ENCODE measurements at places on chromosomes 5 and 9.

- peak; percentile 17 for DNase-seq
These were observed 32.8 kb downstream of the PCDH1 start for GRCh38 chr5:141845371-141845851.

- no peak for DNase-seq
These were observed 179.0 kb upstream of the PPP1R26 start for GRCh38 chr9:135300346-135301141.

DNA sequence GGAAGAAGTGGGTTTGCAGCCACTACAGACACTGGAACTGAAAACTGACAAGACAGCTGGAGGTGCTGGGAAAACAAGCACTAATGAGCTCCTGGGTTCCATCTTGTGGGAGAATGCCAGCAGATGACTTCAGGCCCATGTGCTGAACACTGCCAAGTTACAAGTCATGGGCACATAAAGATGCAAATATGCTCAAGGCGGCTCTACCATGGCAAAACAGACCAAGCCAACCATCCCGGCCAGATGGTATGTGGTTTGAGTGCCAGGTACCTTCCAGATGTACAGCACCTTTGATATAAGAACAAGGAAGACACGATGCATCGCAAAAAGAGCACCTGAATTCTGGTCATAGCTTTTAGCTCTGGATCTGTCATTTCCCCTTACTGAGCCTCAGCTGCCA is 19.9 kb downstream of the TNFSF8 start:
- no peak for DNase-seq

DNA sequence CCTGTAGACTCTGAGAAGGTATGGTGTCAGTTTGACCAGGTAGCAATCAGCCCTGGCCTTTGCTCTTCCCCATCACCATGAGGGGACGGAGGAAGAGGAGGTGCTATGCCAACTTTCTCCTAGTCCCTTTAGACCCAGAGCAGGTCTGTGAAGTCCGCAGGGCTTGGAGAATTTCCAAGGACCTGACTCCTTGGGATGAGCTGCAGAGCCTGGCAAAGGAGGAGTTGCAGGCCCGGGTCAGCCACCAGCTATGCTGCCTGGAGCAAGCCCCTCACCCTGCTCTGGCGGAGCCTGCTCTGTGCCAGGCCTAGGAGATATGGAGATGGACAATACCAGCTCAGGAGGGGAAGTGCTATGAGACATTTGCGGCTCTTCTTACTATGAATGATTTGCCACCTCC is 188.3 kb downstream of the CDK5RAP2 start:
- no peak for DNase-seq

DNA sequence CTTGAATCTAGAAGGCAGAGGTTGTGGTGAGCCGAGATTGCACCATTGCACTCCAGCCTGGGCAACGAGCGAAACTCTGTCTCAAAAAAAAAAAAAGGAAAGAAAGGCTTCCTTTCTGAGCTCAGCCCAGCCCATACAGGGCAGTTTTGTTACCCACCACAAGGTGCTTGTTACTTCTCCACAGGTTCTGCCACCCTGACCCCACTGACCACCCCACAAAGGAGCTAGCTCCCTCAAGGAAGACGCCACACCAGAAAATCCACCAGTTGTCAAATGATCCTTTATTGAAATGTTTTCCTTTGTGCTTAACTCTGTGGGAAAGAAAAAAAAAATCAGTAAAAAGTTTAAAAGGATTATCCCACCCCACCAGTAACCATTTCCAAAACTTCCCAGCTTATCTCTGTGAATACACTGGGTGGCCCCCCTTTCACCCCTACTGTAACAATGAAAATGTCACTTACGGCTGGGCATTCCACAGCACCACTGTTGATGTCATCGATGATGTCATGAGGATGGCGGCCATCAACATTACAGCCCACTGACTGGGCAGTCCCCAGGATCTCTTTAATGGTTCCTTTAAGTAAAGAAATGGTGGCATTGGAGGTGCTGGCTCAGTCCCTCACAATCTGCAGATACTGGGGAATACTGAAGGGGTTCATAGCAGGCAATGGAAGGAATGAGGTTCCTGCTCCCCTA is 3.6 kb downstream of the RPL12 start:
- DNase-seq: no peak

- no peak for DNase-seq
These were observed 19.9 kb downstream of the CDKN2A start for GRCh38 chr9:21974343-21974721.

DNA sequence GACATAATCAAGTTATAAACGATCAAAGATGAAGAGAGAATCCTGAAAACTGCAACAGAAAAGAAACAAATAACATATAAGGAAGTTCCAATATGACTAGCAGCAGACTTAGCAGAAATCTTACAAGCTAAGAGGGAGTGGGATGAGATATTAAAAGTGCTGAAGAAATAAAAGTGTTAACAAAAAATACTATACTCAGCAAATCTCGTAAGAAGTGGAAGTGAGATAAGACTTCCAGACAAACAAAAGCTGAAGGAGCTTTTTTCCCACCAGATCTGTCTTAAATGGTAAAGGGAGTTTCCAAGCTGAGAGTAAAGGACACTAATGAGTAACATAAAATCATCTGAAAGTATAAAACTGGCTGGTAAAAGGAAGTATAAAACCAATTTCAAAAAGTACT is 2036.0 kb upstream of the C9orf72 start:
- DNase-seq: no peak

DNA sequence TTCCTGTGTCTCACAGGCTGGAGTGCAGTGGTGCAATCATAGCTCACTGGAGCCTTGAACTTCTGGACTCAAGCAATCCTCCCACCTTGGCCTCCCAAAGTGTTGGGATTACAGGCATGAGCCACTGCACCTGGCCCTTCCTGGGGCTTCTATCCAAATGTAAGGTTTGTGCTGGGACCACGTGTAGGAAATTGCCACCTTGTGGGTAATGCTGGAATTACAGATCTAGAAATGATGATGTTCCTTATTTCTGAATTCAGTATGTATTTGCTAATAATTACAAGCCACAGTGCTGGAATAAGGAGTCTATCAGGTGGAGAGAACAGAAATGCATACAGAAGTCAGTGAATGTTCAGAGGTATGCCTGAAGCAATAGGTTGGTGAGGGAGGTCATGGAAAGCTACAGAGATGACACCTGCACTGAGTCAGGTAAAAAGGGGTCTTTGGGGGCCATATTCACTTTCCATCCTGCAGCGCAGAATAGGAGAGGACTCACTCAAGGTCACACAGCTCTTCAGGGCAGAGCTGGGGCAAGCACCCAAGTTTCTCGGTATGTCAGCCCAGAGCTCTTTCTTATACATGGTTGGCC is 8.8 kb upstream of the IGFBPL1 start:
- DNase-seq: peak; percentile 40

DNA sequence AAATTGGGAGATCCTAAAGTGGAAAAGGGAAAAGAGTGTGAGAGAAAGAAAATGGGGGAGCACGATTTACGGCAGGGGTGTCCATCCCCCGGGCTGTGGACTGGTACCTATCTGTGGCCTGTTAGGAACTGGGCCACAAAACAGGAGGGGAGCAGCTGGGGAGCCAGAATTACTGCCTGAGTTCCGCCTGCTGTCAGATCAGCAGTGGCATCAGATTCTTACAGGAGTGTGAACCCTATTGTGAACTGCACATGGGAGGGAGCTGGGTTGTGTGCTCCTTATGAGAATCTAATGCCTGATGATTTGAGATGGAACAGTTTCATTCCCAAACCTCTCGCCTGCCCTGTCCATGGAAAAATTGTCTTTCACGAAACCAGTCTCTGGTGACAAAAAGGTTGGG is 108.3 kb upstream of the ADAMTSL1 start:
- no peak for DNase-seq

DNA sequence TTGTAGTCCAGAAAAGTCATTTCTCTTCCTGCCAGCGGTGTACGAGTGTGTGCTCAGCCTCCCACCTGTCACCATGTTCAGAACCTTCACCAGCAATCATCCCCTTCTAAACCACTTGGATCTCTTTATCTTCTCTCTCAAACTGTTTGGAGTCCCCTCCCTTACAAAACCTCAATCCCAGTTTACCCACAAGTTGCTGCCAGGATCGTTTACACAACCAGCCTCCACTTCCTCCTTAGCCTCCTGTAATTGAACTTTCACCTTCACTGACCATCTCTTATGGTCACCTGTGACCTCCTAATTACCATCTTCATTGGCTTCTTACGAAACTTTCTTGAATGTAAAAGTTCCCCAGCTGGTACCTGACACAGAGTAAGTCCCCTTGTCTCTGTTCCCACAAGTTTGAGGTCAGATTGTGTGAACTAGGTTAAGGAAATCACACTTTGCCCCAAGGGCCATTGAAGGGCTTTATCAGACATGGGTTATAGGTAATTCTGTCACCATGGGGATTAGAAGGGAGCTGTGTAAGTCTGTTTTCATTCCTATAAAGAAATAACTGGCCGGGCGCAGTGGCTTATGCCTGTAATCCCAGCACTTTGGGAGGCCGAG is 20.0 kb downstream of the RNF44 start:
- DNase-seq: no peak

DNA sequence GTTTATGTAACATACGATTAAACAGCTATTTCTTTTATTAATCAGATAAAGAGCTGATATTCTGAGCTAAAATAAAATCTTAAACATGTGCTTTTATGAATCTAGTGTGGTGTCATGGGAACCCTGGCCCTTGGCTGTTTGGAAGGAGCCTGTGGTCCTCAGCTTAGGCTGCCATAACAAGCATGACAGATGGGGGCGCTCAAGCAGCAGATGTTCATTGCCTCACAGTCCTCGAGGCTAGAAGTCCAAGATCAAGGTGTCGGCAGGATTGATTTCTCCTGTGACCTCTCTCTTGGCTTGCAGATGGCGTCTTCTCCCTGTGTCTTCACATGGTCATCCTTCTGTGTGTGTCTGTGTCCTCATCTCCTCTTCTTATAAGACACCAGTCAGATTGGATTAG is 448.2 kb downstream of the GADD45G start:
- DNase-seq: no peak

DNA sequence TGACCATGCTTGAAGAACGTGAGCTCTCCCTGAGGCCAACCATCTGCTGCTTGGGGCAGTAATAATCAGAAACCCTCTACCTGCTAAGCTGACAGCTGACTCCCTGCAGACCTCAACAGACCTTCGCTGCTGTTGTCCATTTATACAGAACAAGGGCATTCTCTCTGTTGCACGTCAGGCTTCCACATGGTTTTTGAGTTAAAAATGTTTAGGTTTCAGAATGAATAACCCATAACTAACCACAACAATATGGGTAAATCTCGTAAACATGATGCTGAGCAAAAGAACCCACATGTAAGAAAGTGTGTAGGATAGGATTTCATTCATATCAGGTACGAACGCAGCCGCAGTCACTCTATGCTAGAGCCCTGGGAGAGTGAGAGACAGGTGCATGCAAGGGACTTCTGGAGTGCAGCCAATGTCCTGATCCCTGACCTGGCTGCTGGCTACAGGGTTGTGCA is 348.5 kb downstream of the MED10 start:
- no peak for DNase-seq

GRCh38 chr5:17413691-17414090 is 84.3 kb upstream of the TAF11L2 start:
- no peak for DNase-seq

GRCh38 chr9:137315581-137316011 is 13.5 kb upstream of the NRARP start:
- DNase-seq: no peak

- DNase-seq: no peak
These were observed 4.6 kb upstream of the ERCC6L2 start for GRCh38 chr9:95870906-95871305.

DNA sequence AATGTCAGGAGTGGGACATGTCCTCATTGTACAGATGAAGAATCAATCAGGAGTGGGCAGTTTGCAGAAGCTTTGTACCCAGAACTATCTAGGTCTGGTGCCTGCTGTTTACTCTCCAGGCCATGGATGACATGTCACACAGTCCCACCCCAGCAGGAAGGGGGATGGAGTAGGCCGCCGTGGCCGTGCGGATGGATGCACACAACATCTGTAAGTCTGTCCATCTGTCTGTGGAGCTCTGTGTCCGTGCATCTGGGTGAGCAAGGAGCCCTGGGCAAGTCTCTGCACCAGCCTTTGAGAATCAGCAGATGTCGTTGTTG is 311.5 kb upstream of the IRX4 start:
- DNase-seq: no peak

DNA sequence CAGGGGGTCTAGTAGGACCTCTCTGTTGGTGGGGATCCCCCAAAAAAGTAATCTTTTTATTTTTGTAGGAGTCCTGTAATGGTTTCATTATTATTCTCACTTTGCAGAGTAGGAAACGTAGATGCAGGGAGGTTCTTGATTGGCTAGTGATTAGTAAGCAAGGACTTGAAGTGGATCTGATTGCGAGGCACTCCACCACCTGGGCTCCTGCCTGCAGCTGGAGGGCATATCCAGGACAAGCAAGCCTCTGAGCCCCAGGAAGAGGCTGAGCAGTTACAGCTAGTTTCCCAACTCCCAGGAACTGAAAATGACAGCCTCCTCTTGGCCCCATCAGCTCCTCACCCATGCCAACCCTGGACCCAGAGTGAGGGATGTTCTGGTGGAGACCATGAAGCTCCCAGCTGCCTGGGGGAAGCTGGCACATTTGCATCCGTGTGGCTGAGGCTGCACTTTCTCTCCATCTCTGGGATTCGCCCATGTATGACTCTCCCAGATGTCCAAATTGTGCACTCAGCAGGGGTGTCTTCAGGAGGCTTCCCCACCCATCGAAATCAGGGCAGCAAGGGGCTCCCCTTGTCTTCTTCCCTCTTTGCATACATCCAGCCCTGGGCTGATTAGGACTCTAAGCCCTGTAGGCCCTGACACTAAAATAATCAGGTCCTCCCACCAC is 10.2 kb downstream of the KCNIP1 start:
- no peak for DNase-seq

- DNase-seq: no peak
These were observed 192.3 kb downstream of the DEPDC1B start for GRCh38 chr5:60507687-60508086.

- DNase-seq: no peak
These were observed 17.7 kb downstream of the RFX3 start for GRCh38 chr9:3508078-3508431.

- DNase-seq: no peak
These were observed 352.9 kb downstream of the DNAH5 start for GRCh38 chr5:13591621-13592020.

- no peak for DNase-seq
These were observed 10.3 kb downstream of the TCERG1 start for GRCh38 chr5:146457431-146457830.

DNA sequence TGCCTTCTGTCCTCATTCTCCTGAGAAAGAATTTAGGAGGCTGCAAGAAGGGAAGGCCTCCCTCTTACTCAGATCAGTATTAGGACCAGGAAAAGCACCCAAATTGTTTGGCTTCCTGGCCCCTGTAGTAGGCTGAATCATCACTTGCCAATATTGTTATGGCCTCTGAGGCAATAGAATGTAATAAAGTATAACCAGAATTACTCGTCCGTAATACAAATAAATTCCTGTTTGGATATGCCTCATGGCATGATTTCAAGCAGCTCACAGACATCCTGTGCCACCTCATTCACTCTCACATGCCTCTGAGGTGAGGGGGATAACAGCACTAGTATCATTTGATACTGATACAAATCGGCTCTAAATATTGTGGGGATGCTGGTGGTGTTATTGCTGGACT is 427.3 kb downstream of the ISL1 start:
- DNase-seq: no peak

- no peak for DNase-seq
These were observed at the start of gene GNAQ for GRCh38 chr9:78031444-78031892. GNAQ (minus strand) TSS chr9:78031811; CDS start chr9:78031235, 576 bp downstream.

Measured in CD4-positive, alpha-beta T cell treated with Interferon alpha-2 for 1 hour (primary cell).